ENCODE measurements at places on chromosomes 7 and 10.

DNA sequence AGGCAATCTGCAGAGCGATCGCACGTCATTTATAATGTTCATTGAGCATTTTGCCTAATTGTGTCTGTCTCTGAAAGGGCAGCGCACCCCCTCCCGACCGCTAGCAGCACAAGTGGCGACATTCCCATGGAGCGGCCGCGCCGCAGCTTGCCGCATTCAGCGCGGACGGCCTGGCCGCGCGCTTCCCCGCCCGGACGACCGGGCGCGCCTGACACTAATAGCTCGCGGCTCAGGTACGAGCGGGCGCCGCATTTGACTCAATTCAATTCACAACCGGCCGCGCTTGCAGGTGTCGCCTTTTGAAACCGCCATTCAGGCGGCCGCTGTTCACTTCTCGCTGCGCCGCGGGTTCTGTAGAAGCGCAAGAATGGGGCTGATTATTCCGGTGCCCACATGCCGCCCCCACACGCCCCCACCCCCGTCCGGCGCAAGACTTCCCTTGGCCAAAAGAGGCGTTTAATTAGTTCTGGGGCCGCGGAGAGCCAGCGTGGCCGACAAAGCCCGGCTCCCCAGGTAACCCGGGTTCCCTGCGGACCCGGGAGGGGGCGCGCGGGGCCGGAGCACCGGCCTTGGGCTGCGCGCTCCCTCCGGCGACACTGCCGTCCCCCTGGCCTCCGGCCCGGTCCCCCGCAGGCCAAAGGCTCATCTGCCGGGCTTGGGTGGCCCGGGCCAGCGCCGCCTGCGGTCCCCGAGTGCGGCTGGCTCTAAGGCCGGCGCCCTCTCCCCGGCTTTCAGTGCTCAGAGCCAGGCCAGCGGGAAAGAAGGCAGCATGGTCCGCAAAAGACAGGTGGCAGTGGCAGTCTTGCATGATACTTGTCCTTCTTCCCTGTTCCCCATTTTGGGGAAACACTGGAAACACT lies 18.7 kb upstream of the PTF1A start:
- no peak for DNase-seq

GRCh38 chr10:102802920-102803534 lies 34.2 kb downstream of the CYP17A1 start:
- no peak for DNase-seq

DNA sequence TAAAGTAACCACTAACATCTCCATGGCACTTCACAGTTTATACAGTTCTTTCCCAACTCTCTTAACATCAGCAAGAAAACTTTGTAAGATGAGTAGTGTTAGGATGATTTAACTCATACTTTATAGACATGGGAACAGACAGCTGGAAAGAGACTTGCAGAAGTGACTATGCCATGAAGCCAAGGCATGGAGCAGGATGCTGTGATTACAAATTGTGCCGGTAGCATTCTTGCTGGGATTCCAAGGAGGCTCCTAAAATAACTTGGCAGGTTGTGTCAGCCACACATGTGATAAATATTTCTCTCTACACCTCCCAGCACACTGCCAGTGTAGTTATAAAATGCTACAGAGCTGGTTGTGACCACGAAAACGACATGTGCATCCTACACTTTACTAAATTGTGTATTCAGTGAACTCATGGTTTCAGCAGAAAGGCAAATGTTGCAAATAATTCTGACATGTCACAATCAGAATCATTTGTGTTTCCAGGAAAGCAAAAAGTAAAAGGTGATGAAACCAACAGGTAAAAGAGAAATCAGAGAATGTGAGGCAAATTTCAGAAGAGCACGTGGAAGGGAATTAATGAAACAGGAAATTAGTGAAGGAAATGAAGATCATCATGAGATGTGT lies 5.6 kb upstream of the CYP3A4 start:
- no peak for DNase-seq

DNA sequence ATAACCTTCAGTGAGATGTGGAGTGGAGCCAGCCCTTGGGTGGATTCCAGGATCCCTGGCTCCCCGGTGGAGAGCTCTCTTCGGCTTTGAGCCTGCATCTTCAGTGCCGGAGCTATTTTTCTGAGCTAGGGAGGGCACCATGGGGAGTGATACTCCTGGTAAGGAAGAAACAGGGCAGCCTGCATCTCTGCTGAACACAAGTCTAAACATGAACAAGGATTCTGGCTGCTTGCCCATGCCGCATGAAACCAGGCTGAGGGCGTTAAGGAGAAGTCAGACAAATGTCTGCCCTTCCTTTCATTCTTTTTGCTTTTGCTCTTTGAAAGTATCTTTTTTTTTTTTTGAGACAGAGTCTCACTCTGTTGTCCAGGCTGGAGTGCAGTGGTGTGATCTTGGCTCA lies 60.4 kb downstream of the EVX1 start:
- DNase-seq: no peak

- DNase-seq: no peak
Measured at GRCh38 chr10:77936697-77937567, 10.4 kb upstream of the DLG5 start.
